Esophagus squamous epithelium (tissue), 5 donors: ENCODE measurements at places on chromosomes 12 and 14. TPM values are rescaled to one million over a fixed set of nuclear protein-coding genes. Genes with fewer than 3 reads are reported as not detected.

Gene IAPP
- not detected for total RNA-seq

Gene MYF6
- total RNA-seq = not detected

Gene KRT71
- total RNA-seq = not detected

Gene TMEM30B
- 26.5 TPM for total RNA-seq

Gene ANAPC7
- 74.0 TPM for total RNA-seq
